ENCODE measurements at places on chromosomes 7 and 10.

GRCh38 chr10:121771966-121772365 is 155.9 kb downstream of the ATE1 start:
- no peak for DNase-seq

- DNase-seq, result no peak
These were observed 21.9 kb upstream of the ECHDC3 start for GRCh38 chr10:11720260-11720741.

DNA sequence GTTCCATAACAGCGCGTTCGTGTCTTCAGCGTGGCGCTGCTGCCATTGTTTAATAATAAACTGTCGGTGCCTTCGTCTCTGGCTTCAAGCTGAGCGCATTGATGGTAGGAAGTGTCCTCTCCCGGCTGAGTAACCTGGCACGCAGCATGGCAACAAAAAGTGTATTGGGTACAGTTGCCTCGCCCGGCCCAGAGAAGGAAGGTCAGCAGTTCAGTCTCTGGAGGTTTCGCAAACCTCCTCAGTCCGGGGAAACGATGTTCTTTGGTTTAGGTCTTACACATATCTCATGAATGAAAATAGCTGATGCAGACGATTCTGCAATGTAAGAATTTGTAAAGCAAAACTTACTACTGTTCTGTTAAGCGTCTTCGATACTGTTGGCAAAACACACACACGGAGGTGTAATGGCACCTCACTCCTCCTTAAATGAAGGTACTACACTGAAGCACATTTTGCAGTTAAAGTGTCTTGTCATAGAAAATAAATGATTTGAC is 739 bp upstream of the CCDC186 start:
- peak; percentile 35 for DNase-seq

GRCh38 chr7:479115-479947 is 40.3 kb downstream of the PDGFA start:
- no peak for DNase-seq

- peak; percentile 31 for DNase-seq
These were observed 95.0 kb downstream of the CDCA7L start for GRCh38 chr7:21850531-21851285.

GRCh38 chr10:128218161-128218560 is 91.9 kb upstream of the MKI67 start:
- no peak for DNase-seq

DNA sequence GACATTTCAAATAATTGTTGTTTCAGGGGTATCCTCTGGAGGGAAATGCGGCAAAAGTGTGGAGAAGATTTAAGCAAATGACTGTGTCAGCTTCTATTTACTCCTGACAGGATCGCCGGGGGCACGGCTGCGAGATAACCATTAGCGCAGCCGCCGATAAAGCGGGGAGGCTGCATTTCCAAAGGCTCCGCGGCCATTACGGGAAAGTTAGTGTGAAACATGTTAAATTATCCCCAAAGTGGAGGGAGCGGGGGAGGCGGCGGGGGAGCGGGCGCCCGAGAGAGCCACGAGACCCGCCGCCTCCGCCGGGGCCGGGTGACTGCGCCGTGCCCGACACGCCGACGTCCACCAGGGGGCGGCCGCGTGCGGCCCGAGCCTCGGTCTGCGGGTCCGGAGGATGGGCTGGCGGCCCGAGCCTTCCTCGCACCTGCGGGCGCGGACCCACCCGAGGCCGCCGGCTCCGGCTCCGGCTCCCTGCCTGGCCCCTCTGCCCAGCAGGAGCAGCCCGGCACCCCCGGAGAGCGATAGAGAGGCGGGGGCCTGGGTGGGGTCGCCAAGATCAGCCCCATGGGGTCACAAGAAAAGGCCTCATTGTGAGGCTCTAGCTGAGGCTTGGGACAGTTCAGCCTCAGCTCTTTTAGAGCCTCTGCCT is 74.4 kb upstream of the PAX2 start:
- DNase-seq, result peak; percentile 33

DNA sequence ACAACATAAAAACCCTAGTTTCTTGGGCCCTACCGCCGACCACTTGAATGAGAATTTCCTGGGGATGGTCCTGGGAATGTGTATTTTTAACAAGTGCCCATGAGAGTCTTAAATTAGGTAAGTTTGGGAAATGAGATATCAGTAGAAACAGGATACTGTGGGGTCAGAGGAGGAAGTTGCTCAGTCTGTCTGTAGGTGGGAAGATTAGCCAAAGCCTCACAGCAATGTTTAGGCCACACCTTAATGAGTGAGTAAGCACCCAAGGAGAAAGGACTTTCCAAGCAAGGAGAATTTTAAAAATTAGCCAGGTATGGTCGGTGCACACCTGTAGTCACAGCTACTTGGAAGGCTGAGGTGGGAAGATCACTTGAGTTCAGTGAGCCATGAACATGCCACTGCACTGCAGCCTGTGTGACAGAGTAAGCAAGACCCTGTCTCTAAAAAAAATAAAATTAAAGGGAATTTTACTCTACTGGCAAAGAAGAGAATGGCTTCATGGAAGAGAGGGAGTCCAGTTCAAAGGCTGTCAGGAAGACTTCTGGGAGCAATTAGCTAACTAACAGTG is 31.9 kb downstream of the PAPSS2 start:
- DNase-seq, result no peak

- DNase-seq, result peak; percentile 52
These were observed 811 bp downstream of the RGS10 start for GRCh38 chr10:119541459-119542356.

GRCh38 chr7:159025161-159025779 is 119.4 kb downstream of the VIPR2 start:
- DNase-seq, result peak; percentile 14

GRCh38 chr10:69319841-69320316 is 41.6 kb downstream of the HK1 start:
- DNase-seq, result no peak

DNA sequence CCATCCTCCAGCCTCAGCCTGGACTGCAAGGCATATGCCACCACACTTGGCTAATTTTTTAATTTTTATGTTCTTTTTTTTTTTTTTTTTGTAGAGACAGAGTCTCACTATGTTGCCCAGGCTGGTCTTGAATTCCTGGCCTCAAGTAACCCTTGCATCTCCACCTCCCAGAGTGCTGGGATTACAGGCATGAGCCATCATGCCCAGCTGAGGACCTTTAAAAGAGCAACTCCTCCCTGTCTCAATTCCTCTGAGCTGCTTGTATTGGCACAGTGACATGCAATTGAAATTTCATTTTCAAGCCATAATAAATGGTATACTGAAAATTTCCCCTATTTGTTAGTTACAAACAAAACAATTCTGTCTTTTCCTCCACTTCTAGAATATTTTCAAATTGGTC is 19.5 kb downstream of the DNAJB9 start:
- DNase-seq, result no peak

- no peak for DNase-seq
These were observed 122.0 kb downstream of the FAM53B start for GRCh38 chr10:124622158-124622557.

DNA sequence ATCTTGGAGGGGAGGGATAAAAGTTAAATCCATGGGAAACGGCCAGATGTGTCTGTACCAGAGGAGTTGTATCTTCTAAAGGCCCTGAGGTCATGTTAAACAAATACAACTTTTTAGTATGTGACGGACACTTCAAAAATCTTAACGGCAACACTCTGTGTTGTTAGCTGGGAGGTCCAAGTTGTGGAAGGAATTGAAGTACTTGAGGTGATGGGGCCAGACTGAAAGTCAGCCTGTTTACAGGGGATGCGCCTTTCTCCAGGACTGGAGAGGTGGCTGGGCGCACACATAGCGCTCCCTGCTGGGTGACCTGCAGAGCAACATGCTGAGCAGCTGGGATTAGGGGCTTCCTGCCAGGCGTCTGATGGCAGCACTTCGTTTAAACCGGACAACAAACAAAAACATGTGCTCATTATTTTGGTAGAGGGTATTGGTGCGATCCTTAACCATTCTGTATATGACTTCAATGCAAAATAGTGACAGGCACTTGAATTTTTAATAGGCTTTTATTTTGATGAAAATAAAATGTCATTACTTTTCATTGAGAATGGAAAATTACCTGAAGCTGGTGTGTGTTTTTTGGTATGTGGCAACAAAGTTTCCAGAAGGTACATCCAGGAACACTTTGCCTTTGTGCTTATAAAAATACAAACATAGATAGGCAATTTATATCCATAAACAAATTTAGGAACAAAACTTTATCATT is 198.2 kb downstream of the MLLT10 start:
- DNase-seq, result peak; percentile 77
